Fibroblast of upper back skin (primary cell): ENCODE measurements at places on chromosomes 12 and 14.

- DNase-seq, result no peak
Measured at GRCh38 chr14:57266065-57266464, 2.6 kb downstream of the EXOC5 start.

- no peak for DNase-seq
Measured at GRCh38 chr12:2811801-2812200, 667 bp upstream of the ITFG2 start.

GRCh38 chr14:26820138-26820537 lies 222.3 kb upstream of the NOVA1 start:
- peak; percentile 68 for DNase-seq

DNA sequence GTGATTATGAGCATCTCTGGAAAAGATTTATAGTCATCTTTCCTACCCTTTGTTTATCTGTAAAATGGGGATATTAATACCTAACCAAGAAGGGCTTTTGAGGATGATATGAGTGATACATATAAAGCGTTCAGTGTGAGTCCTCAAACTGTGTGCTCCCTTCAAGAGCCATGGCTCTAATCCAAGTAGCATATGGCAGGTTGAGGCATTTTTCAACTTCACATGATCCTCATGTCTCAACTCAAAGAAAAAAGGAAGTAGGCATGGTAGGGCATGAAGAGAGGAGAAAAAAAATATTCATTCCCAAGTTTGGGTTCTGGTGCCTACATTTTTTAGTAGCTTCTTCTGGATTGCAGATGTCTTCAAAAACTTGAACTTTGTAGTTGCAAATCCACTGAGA lies 286.3 kb upstream of the ATP2B1 start:
- no peak for DNase-seq

DNA sequence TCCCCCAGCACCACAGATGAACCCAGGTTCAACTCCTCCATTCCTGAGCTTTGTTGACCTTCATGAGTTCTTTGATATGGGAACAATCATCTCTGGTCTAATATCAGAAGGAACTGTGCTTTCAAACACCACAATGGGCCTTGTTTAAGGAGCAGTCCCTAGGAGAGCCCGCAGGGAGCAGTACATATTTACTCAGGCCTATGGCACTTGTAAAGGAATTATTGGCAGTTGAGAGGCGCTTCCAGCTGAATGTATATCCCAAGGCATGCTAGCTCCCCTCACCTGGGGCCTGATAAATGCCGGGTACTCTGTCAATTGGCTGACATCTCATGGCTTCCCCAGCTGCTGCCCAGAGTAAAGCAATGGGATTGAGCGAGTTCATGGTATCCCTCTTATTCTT lies 76.2 kb downstream of the ZFP36L1 start:
- DNase-seq, result no peak

- DNase-seq, result peak; percentile 34
Measured at GRCh38 chr12:32305163-32305562, 94.2 kb upstream of the FGD4 start.

- peak; percentile 43 for DNase-seq
Measured at GRCh38 chr12:121581686-121582429, 1.0 kb upstream of the KDM2B start.

DNA sequence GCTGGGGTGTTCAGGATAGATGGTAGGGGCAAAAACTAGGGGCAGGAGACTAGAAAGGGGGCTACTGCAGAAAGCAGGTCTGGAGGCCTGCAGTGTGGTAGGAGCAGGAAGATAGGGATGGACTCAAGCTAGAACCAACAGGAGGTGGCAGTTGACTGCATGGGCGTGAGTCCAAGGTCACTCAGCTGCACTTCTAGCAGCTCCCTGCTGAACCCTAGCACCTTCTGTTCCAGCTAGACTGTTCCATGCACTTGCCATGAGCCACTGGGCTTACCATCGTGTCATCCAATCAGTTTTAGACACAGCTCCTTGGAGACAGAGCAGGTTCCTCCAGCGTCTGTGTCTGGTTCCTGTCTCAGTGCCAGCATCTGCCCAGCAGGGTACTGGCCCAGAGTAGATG lies 11.3 kb upstream of the KRT8 start:
- DNase-seq, result no peak

DNA sequence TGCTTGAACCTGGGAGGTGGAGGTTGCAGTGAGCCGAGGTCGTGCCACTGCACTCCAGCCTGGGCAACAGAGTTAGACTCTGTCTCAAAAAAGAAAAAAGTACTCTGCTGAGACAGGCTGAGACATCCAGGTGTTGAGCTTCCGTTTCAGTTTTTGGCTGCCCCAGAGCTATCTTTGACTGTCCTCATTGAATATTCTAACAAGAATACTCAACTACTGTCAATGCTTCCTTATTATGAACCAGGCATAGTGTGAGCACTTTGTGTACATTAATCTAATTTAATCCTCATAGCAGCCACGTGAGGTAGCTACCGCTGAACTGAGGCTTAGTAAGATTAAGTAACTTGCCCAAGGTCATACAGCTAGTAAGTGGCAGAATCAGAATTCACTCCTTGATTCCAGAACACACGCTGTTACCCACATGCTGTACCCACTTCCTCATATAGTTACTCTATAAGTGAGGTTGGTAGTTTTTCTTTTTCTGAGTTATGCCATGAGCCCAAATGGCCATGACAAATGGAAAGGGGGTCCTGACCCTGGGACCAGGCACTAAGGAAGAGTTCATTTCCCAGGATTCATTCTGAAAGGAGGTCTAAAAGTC lies 11.3 kb downstream of the ALDH1L2 start:
- no peak for DNase-seq

- no peak for DNase-seq
Measured at GRCh38 chr12:111777345-111778045, 10.8 kb downstream of the ALDH2 start.

DNA sequence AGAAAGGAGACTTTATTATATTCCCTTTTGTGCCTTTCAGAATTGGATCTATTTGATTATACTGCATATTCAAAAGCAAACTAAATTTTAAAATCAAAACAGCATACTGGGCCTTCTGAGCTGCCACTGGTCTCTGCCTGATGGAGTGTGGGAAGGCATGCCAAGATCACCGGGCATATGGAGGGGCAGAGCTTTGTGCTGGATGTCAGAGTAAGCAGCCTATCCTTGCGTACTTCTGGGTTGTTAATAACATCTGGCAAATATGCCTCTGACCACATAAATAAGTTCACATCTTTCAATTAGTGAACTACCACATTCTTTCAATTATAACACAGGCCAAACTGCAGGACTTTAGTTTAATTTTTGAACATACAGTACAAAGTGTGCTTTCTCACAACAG lies 18.3 kb downstream of the MLH3 start:
- no peak for DNase-seq

GRCh38 chr14:22291406-22291805 lies 297.6 kb downstream of the DAD1 start:
- peak; percentile 55 for DNase-seq

- DNase-seq, result no peak
Measured at GRCh38 chr12:91099341-91099740, 12.0 kb downstream of the LUM start.

DNA sequence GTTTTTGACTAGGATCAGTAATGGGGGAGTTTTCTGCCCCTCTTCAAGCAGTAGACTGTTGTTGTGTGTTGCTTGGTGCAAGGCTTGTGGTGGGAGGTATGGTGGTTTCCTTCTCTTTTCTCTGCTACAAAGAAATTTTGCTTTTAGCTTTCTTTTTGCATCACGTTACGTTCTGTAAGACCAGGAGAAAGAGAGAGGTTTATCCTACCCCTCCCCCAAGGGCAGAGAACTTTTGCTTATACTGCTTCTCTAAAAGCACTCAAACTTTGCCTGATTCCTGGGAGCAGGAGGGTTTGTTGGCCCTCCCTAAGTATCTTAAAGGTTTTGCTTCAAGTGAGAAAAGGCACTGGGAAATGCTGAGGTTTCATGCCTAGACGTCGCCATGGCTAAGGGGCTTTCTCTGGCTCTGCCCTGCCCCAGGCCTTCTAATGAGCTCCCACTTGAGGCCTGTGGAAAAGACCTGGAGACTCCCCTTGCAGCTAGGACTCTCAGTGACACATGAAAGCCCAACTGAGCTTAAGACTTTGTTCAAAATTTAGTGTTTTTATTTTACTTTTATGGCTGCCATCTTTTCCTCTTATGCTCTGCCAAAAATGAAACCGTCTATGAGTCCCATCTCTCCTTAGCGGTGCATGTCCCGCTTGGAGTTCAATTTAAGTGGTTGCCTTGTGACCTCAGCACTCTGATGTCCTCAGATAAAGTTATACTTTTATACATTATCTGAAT lies 49.2 kb downstream of the EIF2S3B start:
- DNase-seq, result no peak

DNA sequence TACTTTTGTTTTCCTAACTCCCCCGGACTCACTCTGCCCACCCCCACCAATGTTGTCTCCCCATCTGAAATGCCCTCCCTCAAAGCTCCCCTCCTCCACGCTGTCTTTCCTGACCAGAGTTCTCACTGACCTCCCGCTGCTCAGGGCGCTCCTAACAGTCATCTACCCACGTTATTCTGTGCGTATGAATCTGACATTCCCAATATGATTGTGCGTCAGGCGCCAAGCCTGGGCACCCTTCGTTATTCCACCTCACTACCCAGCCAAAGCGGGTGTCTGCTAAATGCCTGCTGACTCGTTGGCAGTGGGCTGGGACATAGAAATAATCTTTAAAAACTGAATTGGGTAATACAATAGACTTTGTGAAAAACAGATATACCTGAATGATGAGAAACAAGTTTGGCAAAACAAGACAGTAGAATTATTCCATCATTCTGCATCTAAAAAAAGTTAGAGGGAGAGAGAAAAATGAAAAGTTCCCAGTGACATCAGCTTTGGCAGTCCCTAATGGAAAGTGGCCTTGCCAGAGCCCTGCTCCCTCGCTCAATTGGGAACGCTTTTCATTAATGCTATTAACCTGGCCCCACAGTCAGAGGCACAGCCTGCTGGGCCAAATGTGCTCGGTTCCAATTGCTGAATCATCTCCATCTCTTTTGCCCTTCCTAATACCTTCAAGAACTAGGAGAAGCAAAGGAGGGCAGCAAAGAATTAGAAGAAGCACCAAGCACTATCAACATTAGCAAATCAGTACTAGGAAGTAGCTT lies 74.0 kb upstream of the PLXNC1 start:
- no peak for DNase-seq

- DNase-seq, result peak; percentile 59
Measured at GRCh38 chr14:86619726-86620125, 1089.8 kb downstream of the FLRT2 start.

GRCh38 chr12:108629824-108630476 lies 3.7 kb downstream of the SELPLG start:
- peak; percentile 84 for DNase-seq

GRCh38 chr12:115790526-115790925 lies 487.0 kb downstream of the MED13L start:
- no peak for DNase-seq

- DNase-seq, result peak; percentile 14
Measured at GRCh38 chr12:82805812-82806497, 119.2 kb downstream of the TMTC2 start.

DNA sequence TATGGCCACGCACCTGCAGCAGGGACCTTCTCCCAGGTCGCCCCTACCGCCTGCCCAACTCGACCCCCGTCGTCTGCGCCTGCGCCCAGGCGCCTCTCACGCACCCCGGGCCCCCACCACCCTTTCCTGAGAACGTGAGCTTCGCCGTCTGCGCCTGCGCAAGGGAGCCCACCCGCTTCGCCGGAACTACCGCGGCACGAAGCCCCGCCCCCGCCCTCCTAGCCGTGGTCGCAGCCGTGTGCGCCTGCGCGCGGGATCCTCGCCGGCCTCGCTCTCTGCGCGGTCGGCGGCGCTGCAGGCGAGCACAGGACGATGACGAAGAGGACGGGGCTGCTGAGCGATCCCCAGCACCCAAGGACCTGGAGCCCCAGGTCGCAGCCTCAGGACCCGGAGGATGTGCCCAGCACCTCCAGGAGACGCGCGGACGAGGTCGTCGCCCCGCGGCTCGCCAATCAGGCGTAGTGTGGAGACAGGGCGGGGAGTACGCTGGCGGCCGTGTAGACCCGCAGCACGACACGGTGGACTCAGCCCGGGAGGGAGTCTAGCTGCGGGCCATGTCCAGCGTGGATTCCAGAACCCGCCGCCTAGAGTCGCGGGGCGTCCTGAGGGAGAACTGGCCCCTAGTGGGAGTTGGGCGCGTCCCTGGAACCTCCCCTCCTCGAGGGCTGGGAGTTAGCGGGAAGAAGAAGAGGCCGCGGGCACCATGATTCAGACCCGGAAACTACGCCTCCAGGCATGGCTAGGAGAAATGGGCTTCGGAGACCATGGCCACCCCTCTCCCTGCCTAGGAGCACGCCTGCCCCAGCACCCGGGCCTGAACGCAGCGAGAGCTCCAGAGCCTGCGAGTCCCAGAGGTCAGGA lies 1120.8 kb upstream of the TMEM132C start:
- peak; percentile 78 for DNase-seq

DNA sequence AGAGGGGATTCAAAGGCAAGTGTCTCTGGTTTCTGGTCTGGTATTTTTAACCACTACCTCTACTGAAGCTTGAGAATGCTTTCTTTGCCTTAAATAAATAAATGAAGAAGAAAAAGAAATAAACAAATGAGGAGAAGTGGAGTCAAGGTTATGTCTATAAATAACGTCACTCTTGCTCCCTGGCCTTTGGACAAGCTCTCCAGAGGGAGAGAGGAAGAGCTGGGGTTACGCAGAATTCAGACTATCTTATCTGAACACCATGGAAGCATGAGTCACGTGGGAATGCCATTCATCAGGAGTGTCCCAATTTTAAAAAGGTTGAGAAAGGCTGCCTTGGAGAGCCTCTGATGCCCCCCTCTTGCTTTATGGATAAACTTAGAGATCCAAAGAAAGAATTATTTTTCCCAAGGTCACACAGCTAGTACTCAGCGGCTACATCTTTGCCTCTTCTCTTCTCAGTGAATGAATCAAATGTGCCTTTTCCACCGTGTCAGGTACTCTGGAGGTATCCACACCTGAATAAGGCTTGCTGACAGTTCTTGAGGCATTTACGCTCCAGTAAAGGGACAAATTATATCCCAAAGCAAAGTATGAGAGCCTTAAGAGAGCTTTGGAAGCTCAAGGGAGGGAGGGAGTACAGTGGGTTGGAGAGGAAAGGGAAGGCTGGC lies 12.9 kb upstream of the MSI1 start:
- no peak for DNase-seq

DNA sequence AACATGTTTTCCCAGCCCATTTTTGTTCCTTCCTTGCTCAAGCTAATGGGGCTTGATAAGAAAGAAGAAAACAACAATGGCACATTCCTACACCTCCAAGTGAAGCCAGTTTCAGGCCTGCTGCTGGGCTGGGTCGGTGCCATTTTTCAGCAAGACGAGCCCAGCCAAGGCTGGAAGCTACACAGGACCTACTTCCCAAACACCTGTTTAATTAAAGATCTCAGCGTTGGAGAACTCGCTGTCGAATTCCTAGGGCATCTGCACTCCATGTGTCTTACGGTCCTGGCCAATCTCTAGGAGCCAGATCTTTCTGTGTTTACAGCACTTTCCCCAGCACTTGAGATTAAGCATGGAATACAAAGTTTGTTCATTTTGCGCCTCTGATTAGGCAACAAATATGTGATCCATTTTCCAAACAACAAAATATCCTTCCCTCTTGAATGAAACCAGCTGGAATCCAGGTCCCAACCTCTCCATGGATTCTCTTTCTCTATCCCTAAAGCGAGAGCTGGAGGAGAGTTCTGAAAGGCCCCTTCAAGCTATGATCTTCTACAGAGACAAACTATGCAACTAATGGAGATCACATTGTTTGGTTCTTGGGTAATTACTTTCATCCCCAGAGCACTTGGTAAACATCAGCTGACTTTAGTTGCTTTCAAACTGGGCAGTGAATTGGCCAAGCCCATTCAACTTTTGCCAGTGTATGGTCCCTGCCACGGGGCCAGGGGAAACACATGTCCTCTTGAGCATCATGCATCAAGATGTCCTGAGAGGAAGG lies 34.3 kb upstream of the TC2N start:
- no peak for DNase-seq

- peak; percentile 21 for DNase-seq
Measured at GRCh38 chr12:127680516-127680915, 586.5 kb upstream of the TMEM132C start.

- peak; percentile 60 for DNase-seq
Measured at GRCh38 chr14:66495218-66496098, 9.3 kb downstream of the CCDC196 start.
